Kidney (tissue), 22 donors: ENCODE measurements at places on chromosomes 3 and 15. TPM values are rescaled to one million over a fixed set of nuclear protein-coding genes. Genes with fewer than 3 reads are reported as not detected.
A peak's percentile ranks its signal among the peaks of the same experiment; 100 is the strongest.

KLHL6 gene
- 9.8 TPM for total RNA-seq

- no peak for DNase-seq
- no peaks in the 10 kb centered on the region for H3K4me1 ChIP-seq
- H3K36me3 ChIP-seq, result no peaks in the 10 kb centered on the region
- H3K27ac ChIP-seq, result no peak overlapping the region
- no peak overlapping the region for H3K4me3 ChIP-seq
These were observed 59.2 kb downstream of the CADPS start for GRCh38 chr3:62815981-62816380.

DNA sequence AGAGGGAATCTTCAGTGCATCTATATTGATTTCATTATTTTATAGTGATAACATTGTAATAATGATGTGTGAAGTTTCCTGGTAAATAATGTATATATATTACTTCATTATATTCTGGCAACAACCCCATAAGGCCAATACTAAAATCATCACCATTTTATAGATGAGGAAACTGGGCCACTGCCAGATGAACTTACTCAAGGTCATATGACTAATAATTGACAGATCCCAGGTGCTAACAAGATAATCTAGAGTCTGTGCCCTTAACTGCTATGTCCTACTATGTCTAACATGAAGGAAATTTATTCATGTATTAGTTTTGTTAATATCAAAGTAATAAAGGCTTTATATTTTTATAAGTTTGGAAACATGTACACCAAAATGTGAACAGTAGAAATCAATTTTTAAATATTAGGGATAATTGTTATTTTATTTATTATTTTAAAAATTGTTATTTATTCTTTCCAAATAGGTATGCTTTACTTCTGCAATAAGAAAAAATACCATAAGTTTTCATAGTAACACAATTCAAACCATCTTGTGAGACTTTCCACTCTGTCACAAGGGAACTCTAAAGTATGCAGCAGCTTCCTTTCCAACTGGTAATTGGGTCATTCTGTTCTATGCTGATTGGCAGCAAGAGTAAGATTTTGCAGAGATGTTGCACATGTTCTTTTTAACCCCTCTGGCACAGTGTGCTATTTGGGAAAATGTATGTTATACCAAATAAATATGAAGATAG lies 90.8 kb upstream of the CMC1 start:
- H3K4me3 ChIP-seq, result no peak overlapping the region
- no peaks in the 10 kb centered on the region for H3K27me3 ChIP-seq
- no peak overlapping the region for H3K27ac ChIP-seq
- H3K4me1 ChIP-seq, result no peaks in the 10 kb centered on the region
- H3K36me3 ChIP-seq, result no peaks in the 10 kb centered on the region

GRCh38 chr3:73511571-73512525 lies 112.9 kb downstream of the PDZRN3 start:
- H3K4me3 ChIP-seq, result no peak overlapping the region
- peaks cover 35% of the 10 kb centered on the region for H3K4me1 ChIP-seq
- peak; percentile 73 for DNase-seq
- no peaks in the 10 kb centered on the region for H3K27me3 ChIP-seq
- H3K27ac ChIP-seq, result no peak overlapping the region

CLPX gene
- 48.2 TPM for total RNA-seq
